ENCODE measurements at places on chromosomes 2 and 18.

DNA sequence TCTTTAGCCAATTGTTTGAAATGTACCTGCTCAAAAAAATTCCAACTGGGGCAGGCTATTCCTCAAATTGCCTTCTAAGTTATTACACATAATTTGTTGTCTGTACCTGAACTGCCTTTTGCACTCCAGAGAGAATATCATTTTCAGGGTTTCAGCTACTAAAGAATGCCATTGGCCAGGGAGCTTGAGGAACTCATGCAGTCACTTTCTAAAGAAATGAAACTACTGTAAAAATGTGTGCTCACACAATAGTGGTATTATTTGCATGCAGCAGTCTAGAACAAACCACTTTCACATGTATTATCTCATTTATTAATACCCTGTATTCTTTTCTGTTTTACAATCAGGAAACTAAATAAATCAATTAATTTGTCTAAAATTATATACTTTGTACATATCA, 152.2 kb downstream of the PID1 start:
- ATAC-seq, result no peak

DNA sequence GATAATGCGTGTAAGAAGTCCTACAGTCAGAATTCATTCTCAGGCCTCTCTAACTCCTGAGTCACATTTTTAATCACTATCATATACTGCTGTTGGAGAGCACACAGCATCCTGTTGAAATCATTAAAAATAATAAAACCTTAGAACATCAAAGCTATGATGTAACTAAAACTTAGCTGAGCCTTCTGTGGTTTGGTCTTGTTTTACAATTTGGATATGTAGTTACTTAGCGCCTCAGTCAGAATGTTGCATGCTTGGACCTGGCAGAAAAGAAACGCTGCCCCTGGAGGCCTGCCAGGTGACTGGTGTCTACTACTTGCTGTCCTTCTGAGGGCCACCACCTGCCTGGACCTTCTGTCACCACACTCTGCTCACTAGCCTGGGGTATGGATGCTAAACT, 261.1 kb upstream of the RASGRP3 start:
- peak; percentile 49 for ATAC-seq

DNA sequence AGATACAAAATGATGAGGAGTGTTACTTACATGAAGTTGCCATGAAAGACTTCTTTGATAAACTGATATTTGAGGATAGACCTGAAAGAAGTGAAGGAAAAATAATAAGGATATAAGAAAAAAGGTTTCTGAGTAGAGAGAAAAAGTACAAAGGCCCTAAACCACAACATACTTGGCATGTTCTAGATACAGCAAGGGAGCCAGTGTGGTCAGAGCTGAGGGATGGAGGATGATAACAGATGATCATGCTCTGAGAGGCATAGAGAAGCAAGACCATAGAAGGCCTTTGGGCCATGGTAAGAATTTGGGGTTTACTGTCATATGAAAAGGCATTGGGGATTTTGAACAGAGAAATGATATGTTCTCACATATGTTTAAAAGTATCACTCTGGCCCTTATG, 424.1 kb upstream of the CHST9 start:
- no peak for ATAC-seq

DNA sequence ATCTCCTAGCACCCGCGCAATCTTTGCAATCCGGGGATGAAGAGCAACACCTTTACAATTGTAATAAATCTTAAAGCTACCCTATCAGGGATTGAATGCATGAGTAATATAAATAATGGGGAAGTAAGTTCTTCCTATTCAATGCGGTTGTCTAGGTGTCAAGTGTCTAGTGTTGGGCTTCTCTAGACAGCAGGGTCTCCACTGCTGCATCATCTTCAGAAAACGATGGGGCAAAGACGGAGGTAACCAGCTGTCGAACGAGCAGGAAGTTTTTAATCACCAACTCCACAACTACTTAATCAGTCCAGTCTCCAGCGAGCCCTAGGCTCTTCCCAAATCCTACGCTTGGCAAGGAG, 573 bp downstream of the STAM2 start:
- peak; percentile 23 for ATAC-seq

- ATAC-seq, result no peak
These were observed 209.2 kb downstream of the ARL4C start for GRCh38 chr2:234287650-234288049.

DNA sequence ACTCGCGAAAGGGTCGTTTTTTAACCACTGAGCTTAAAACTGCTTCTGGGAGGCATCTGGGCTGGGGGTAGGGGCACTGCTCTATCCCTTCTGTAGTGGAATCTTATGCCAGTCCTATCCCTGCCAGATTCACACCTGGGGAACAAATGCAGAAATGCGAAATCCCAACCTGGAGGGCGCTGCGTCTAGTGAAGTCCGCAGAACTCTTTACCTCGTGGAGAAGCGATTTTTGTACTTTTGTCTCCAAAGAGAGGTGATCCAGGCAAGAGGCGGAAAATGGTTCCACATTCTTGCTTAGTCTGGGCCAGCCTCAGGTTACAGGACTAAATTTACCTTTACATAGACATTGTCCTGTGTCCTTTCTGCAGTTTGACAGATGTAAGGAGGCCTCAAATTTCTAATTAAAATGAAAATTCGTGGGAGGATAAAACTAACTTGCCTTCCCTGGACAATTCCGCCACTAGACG, 10.4 kb downstream of the TBR1 start:
- ATAC-seq, result no peak

- no peak for ATAC-seq
These were observed 137.3 kb downstream of the TMEM131 start for GRCh38 chr2:97858442-97858841.

- ATAC-seq, result no peak
These were observed 3.5 kb downstream of the SNTG2 start for GRCh38 chr2:953975-954686.

GRCh38 chr2:32824070-32824809, 122.5 kb upstream of the LTBP1 start:
- ATAC-seq, result no peak

DNA sequence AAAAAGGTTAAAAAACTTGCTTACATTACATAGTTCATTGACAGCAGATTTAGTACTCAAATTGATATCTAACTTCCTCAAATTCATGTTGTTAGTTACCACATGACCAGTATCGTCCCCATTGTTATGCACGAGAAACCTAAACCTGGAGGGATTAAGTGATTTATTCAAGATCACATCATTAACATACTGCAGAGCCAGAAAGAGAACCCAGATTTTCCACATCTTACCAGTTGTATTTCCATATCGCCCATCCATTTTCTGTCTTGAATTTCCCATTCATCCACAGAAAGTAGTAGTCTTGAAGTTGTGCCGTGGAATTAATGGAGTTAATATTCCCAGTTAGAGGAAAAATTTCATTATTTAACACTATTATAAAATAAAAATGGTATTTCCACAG, 512.0 kb downstream of the METTL4 start:
- no peak for ATAC-seq

- ATAC-seq, result peak; percentile 65
These were observed 30.8 kb upstream of the ACYP2 start for GRCh38 chr2:54084600-54084999.

DNA sequence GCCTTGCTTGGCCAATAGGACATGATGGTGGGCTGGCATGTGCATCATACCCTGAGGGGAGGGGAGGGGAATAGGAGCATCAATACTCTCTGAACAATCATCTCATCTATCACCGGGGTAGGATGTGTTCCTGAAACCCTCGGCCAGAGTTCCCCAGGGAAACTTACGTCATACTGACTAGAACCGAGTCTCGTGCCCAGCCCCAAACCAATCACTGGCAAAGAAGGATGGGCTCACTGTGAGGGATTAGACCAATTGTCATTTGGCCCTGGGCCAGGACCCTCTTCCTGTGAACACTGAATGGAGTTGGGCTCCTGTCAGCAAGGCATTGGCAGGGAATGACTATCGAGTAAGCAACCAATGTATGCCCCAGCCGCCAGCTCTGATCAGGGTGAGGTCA, 261.5 kb downstream of the MYCN start:
- ATAC-seq, result no peak

DNA sequence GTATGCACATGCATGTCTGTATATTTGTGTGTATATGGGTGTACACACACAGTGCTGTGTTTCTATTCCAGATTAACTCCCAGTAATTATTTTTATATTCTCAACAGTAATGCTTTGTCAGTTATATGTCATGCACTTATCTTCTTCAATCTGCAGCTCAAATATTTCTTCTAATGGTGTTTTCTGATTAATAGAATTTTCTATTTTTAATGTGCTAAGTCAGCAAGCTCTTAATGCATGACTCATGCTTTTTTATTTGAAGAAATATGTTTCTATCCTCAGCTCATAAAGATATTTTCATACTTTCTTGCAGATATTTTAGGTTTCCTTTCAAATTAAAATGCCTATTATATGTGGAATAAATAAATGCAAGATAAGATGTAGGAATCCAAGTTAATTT, 59.7 kb upstream of the TMEM18 start:
- ATAC-seq, result no peak

DNA sequence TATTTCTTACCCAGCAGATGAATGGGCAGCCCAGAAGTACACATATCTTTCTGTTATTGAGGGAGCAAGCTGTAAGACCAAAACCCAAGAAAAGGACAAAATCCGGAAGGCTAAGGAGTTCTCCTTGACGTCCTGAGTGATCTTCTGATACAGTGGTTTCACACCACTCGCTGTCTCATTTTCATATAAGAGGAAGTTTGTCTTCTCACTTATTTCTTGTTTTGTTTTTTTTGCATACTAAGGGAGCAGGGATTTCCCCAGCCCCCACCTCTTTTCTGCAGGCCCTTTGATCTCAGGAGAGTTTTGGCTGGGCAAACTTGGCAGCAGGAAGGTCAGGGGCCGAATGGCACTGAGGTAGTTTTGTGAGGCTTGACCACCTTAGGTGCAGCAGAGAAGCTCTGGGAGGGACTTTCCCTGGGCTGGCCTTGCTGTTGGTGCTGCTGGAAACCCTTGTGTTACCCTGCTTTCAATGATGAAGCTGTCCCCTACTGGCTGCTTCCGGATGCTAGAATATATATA, 13.3 kb downstream of the CHRNA1 start:
- ATAC-seq, result no peak

DNA sequence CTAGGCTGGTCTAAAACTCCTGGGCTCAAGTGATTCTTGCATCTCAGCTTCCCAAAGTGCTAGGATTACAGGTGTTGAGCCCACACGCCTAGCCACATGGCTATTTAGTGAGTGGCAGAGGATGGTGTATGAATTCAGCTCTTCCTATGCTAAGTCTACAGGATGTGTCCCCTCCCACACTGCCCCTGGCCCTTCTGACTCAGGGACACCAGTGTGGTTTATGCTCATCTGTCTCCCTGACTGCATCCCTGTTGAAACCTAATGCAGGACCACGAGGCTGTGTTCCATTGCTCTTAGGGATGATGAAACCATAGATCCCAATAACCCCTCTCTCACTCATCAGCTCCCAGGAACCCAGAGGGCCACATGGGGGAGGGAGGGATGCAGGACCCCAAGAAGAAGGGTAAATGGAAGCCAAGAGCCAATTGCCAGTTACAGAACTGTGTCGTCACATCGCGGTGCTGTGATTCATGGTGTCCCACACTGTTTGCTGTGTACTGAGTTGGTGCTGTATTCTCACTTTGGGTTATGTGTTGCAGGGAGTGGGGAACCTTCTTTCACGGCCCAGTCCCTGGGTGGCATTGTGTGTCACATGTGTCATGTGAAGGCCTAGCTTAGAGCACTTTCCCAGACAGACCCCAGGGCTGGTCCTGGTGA, 102.9 kb upstream of the HAAO start:
- ATAC-seq, result no peak

DNA sequence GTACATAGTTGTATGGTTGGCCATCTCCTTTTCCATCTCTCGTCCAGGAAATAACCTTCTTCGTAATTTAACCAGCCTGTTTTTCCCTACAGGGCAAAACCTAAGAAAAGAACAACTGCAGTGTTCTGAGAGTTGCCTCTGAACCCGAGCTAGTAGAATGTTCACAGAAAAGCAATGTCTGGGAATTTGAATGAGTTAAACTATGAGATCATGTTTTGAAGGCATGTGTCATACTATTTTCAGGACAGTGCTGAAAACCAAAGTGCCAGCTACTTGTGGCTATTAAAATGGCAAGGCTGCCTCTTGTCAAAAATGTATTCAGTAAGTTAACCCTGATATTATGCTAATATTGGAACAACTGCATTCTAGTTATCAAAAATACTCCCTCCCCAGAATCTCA, 482.9 kb upstream of the SPRED2 start:
- ATAC-seq, result no peak

- no peak for ATAC-seq
These were observed 40.1 kb upstream of the GRB14 start for GRCh38 chr2:164661349-164661748.

- no peak for ATAC-seq
These were observed 422.9 kb upstream of the ST6GAL2 start for GRCh38 chr2:107308835-107309234.

- no peak for ATAC-seq
These were observed 38.8 kb downstream of the CTIF start for GRCh38 chr18:48577478-48578190.

GRCh38 chr2:38734299-38735058, 16.7 kb downstream of the SRSF7 start:
- ATAC-seq, result no peak

- peak; percentile 80 for ATAC-seq
These were observed 228.0 kb downstream of the PIK3C3 start for GRCh38 chr18:42182728-42183700.

GRCh38 chr2:36444216-36444936, 88.8 kb downstream of the CRIM1 start:
- no peak for ATAC-seq

GRCh38 chr2:227164763-227165291, 403 bp downstream of the COL4A3 start:
- peak; percentile 56 for ATAC-seq

- no peak for ATAC-seq
These were observed 70.9 kb upstream of the LGALSL start for GRCh38 chr2:64383016-64383591.

Data from SK-N-SH treated with all-trans-retinoic acid at 6 μM for 48 hours (cell line).